Inflammatory macrophage treated with lipopolysaccharide for 4 hours (primary cell): ENCODE measurements at places on chromosomes 2 and 18.

GRCh38 chr2:218711550-218711929 is 905 bp downstream of the TTLL4 start:
- DNase-seq = no peak

GRCh38 chr18:40124107-40124506 is 1830.9 kb upstream of the PIK3C3 start:
- DNase-seq = no peak

GRCh38 chr18:2050702-2051201 is 520.6 kb downstream of the METTL4 start:
- DNase-seq = no peak

DNA sequence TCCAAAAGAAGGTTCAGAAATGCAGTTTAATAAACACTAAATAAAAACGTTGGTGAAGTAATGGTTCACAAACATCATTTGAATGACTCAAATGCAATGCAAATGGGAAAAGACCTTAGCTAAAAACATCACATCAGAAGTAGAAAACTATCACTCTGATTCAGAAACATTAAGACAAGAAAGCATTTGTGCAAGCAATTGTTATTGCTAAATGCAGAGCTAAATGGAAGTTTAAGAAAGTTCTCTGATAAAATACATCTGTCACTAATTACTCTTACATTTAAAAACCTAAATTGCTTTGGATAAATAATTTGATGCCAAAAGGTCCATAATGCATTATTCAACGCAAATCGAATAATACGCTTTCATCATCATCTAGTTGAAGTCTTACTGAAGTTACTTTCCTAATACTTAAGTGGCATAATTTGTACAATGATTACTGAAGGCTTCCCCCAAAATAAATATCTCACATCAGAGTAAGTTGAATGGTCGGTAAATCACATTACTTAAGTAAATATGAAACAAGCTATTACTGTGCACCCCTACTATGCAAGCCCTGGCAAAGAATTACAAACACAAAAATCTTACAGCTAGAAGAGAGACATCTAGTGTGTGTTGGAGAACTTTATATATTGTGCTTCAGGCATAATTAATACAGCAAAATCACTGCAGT is 105.7 kb upstream of the KCTD1 start:
- DNase-seq = no peak

DNA sequence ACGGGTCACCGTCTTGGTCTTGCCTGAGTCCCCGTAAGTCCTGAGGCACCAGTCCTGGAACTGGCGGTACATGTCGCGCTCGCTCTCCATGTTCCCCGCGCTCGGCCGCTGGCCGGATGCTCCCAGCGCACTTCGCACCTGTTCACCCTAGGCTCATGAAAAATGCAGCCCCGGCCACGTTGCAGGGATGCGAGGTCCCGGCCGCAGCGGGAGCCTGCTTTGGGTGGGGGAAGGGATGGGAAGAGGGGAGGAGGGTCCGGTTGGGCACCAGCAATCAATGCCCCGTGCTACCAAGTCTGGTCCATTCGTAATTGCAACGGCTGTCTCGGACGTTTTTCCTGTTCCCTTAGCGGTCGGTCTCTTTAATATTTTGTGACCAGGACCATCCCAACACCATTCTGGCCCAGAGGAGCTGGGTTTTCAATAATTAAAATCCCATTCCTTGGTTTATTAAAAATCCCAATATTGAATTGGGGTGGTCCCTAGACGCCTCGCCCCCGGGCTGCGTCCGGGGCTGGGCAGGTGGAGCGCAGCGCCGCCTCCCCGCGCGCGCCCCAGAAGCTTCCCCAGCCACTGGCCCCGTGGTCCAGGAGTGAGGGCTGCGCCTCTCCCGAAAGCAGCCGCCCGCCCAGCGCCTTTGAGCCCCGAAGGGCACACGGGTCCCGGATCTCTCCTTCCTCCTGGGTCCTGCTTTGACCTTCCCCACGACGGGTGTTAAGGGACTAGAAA is 1.4 kb downstream of the NOL4 start:
- DNase-seq = no peak

- peak; percentile 15 for DNase-seq
Measured at GRCh38 chr2:74399785-74400184, 19.7 kb upstream of the DCTN1 start.

DNA sequence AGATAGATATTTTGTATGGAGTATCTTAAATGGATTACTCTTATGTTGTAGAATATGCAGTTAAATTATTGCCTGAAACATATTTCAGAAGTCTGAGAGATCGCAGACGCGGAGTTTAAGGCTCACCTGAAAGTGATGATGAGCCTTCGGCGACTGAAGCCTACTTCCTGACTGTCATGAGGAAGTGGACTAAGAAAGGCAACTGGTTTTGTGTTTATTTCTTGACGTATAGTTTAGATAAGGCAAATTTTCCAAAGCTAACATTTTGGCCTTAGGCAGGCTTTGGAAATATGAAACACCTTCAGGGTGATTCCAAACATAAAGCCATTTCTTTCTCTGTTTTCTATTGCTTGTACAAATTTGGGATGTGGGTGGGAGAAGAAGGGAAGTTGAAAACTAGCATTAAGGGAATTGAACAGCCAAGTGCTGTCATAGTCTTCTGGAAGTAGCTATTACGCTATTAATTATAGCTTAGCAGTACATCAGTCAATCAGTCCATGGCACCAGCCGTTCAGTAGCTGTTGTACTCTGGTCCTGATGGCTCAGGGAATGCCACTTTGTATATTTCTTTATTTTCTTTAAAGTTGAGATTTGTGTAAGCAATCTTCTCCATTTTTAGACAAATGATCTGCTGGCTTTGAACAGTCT is 1.5 kb downstream of the GRHL1 start:
- DNase-seq = no peak

DNA sequence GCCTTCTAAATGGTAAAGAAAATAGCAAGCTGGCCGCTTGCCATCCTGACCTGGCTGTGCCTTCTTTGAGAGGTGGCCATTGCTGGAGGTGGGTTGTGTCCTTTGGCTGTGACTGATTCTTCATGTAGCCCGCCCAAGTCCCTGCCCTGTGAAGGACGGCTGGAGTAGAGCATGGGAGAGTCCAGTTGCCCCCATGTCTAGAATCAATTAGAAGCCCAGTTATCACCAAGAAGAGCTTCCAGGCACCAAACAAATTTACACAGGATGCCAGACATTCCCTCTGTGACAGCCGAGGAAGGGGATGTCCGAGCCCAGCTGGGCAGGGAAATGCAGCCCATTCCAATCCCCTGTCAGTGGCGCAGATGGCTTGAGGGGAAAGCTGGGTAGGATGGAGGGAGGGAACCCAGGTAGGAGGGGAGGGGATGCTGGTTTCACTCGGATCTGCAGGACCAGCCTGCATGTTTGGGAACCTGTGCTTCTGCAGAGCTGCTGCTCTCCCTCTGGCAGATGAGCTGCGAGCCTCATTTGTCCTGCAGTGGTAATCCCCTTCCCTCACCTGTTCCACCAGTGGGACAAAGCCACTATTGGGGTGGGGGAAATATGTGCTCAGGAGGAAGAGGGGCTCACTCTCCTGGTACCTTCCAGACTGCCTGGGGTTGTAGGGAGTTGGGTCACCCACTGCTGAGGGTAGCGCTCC is 25.7 kb upstream of the ASB18 start:
- DNase-seq = no peak

- DNase-seq = peak; percentile 82
Measured at GRCh38 chr2:24874035-24874434, 46.0 kb downstream of the ADCY3 start.

- DNase-seq = no peak
Measured at GRCh38 chr2:210660-211059, 53.2 kb downstream of the SH3YL1 start.

DNA sequence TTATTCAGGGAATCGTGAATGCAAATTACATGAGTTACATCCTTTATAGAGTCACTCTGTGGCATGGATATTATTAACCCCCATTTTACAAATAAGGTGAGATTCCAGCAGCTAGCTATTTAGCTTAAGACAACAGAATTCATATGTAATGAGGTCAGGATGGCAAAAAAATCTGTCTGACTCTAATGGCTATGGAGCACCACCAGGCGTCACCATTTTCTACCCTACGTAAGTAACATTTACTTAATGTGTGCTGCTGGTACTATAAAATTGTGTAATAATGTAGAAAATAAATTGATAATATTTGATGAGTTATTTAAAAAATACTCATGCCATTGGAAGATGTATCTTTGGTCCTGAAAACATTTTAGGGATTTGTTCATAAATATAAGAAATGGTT is 2040.1 kb upstream of the LRRTM1 start:
- DNase-seq = no peak
